Fibroblast of skin of left biceps (primary cell): ENCODE measurements at places on chromosomes 2 and 18.

GRCh38 chr18:29823671-29824070 is 1218.9 kb downstream of the DSC3 start:
- DNase-seq: no peak

GRCh38 chr2:231425291-231425810 is 29.8 kb downstream of the B3GNT7 start:
- no peak for DNase-seq

DNA sequence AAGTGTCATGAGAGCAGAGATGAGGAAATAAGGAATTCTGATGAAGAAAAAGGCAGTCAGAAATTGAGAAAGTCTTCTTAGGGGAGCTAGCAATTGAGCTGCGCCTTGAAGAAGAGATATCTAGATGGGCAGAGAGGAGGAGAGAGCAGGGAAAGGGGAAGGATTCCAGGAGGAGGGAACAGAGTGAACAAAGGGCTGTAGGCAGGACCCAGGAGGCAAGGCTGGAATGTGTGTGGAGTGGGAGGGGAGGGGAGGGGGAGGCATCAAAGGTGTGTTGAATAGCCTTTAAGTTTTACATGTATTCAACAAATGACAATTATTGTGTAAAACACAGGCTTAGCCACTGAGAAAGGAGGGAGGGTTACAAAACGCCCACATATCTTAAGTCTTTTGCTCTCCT is 164.5 kb downstream of the TDRD15 start:
- DNase-seq: no peak

- no peak for DNase-seq
These were observed 62.7 kb downstream of the ZCCHC2 start for GRCh38 chr18:62585274-62586150.

- no peak for DNase-seq
These were observed 4.4 kb downstream of the SULT1C4 start for GRCh38 chr2:108382196-108382595.

- DNase-seq: no peak
These were observed 32.9 kb upstream of the PIK3C3 start for GRCh38 chr18:41922176-41922575.

DNA sequence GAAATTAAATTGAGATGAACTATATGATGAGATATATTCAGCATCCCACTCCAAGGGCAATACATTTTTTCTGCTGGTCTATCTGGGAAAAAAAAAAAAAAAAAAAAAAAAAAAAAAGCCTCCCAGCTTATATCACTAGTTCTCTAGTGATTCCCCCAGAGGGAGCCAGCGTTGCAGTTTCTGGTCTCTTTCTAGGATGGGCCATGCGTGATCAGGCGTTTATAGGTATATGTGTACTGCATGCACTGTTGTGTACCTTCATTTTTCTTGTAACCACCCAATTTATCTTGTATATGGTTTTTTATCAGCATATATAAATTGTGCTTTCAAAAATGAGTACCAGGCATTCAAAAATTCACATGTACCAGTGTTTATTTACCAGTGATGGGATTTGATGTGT is 35.1 kb downstream of the DCDC2C start:
- no peak for DNase-seq

GRCh38 chr2:122100346-122100745 is 344.9 kb downstream of the TSN start:
- no peak for DNase-seq

GRCh38 chr2:230824406-230824978 is 40.2 kb upstream of the ITM2C start:
- DNase-seq: peak; percentile 54

DNA sequence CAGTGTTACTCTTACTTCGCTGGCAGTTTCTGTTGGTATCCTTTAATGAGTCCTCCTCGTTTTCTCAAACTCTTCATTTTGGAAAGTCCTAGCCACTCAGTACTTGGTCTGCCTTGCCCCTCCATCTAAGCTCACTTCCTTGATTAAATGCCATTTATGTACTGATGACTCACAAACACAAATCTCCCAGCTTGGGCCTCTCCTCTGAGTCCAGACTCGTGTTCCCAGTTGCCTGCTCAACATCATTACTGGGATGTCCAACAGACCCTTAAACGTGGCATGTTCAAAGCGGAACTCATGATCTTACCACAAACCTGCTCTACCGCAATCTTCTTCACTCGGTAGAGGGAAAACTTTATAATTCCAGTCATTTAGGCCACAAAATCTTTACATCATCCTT is 13.8 kb upstream of the CCDC68 start:
- DNase-seq: no peak

- no peak for DNase-seq
These were observed 998 bp downstream of the RNF149 start for GRCh38 chr2:101307503-101307902.

DNA sequence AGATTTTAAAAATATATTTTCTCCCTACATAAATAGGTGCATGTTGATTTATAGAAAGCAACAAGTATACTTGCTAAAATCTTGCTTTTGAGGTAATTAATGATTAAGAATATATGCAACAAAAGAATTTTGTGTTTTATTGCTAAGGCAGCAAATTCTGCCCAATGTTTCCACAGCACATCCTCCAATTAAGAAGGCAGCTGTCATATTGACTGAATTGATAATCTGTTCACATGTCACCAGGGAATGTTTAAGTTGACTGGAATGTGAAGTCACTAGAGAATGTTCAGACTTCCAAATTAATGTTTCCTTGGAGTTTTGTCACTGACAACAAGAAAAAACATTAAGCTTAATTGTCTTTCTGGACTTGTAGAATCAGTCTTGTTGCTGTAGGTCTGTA is 1602.7 kb upstream of the SLC39A10 start:
- no peak for DNase-seq

- no peak for DNase-seq
These were observed 58.6 kb upstream of the ALPP start for GRCh38 chr2:232319803-232320442.

DNA sequence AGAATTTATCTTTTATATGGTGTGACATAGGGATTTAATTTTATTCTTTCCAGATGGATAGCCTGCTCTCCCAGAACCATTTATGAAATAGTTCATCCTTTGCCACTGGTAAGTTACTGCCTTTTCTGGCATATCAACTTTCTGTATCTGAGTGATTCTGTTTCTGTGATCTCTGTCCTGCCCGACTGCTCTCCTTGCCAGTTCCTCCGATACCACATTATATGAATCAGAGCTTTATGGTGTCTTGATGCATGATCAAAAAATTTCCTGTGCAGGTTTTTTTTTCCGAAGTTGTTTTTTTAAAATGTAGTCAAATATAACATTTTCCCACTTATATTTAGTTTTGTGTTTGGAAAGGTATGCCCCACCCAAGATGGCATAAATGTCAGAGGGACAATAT is 242.5 kb downstream of the CYP26B1 start:
- no peak for DNase-seq

DNA sequence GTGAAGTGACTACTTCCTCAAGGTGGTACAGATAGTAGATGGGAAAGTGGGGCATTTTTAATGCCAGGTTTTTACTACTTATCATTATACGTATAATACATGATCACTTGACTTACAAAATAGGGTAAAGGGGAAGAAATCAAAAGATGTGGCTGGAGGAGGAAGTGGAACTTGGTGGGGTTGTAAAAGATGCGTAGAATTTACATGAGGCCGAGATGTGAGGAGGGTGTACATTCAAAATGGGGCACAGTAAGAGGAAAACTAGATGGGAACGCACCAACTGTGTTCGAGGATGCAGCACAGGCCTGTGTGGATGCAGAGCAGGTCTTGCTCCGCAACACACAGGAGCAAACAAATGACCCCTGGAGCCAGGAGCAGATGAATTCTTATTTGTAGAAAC is 403.3 kb downstream of the TXNL1 start:
- no peak for DNase-seq

- no peak for DNase-seq
These were observed 124.1 kb upstream of the MYT1L start for GRCh38 chr2:2455151-2455550.

GRCh38 chr2:73074110-73075069 is 2.9 kb upstream of the SFXN5 start:
- no peak for DNase-seq

DNA sequence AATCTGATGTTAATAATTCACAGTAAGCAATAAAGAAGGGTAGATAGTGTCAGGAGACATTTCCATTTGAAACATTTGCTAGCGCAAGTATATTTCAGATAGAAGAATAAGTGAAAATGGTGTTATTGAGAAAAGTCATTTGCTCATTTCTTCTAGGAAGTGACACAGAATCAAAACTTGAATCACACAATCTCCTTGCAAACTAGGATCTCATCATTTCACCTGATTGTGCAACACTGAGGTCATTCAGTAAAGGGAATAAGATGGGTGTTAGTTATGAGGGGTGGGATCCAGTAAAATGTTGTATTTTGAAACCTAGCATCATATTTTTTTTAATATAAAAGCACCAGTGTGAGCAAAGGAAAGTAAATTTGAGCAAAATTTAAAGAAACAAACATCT is 208.0 kb upstream of the KCNJ3 start:
- DNase-seq: no peak

DNA sequence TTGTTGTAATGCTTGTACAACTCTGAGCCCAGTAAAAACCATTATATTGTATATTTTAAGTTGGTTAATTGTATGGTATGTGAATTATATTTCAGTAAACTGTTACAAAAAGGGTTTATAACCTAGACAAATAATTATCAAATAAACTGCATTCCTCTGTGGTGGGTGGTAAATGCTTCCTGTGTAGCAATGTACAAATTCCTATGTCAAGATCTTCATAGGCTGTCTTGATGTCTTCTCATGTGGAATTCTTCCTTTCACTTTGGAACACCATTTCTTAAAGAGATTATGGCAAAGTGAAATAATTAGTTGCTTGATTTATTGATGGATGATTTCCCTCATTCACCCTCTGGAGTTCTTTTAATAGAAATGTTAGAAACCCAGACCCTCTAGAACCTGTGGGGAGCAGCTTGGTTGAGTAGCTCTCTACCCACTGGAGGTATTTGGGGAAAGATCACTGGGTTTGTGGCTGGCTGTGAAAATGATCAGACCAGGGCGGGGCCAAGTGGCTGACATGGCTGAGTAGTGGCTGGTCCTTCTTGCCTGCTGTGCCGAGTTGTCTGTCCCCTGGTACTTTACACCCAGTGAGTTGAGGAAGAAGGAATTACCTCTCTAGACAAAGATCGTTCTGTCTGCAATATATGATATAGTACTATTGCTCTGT is 22.4 kb upstream of the MGAT5 start:
- DNase-seq: no peak

- no peak for DNase-seq
These were observed 591 bp downstream of the SLC16A14 start for GRCh38 chr2:230068016-230068650.

- peak; percentile 85 for DNase-seq
These were observed 124.6 kb downstream of the LRATD1 start for GRCh38 chr2:14756981-14757657.

GRCh38 chr2:189370719-189371118 is 70.6 kb upstream of the WDR75 start:
- peak; percentile 47 for DNase-seq

DNA sequence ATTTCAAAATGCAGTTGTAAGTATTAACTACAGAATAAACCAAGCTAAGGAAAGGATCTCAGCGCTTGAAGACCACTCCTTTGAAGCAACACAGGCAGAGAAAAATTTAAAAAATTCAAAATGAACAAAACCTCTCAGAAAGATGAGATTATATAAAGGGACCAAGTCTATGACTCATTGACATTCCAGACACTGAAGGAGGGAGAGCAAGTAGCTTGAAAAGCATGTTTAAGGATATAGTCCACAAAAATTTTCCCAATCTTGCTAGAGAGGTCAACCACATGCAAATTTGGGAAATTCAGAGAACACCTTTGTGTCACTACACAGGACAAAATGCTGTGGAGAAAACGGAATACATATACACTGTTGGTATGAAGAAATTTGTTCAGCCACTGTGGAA is 112.6 kb upstream of the MC4R start:
- DNase-seq: no peak

GRCh38 chr2:225177098-225177497 is 134.8 kb upstream of the DOCK10 start:
- peak; percentile 23 for DNase-seq

DNA sequence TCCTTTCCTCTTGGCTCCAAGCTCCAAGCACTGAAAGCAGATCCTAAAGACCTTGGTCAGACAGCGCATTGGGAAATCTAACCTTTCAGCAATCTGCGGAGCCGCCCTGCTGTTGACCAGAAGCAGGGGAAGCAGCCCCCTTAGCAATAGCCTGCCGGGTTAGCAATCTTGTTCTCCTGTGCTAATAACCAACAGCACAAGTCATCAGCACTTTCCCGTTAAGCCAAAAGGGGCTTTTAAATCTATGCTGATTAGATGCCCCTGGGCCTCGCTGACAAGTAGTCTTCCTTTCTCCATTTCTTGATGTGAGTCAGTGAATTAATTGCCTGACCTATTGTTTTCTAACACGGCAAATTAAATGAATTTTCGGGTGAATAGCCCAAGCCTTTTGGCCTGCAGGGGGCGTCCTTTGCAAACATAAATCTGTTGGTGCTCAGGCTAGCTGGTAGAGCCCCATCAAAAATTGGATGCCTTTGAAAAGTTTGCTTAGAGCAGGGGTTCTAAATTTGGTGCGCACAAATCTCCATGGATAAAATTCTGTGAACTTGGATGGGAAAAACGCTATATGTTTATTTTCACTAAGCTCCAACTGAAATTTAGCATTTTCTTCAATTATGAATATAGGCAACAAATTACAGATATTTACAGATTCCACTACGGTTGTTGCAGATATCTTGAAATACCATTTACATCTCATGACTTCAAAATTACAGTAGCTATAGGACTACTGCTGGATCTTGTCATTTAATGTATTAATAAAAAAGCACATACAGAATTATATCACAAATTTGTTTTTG is 24.6 kb downstream of the MAIP1 start:
- DNase-seq: peak; percentile 49

- DNase-seq: no peak
These were observed 205.1 kb downstream of the MGAT5 start for GRCh38 chr2:134458950-134459349.

GRCh38 chr2:106866641-106867040 is 19.3 kb downstream of the ST6GAL2 start:
- DNase-seq: no peak

DNA sequence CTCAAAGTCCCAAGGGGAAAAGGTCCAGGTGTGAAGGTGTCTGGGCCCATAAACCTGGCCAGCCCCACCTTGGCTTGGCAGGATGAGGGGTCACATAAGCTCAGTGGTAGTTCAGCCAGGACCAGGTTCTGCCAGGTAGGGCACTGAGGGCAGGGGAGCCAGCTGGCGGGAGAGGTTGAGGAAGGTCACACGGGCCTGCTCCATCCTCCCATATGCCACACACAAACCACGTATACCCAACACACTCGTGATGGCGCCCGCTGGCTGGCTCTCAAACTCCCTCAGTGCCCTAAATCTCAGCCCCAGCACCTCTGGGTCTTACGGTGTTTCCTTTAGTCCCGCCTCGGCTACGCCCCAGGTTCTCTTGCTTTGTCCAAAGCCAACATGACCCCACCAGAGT is 160.5 kb downstream of the ZFP36L2 start:
- no peak for DNase-seq
